Activated T-helper 9 cell treated with anti-CD3 and anti-CD28 coated beads, Interleukin-2, amount 50 U/mL, for 16 hours (primary cell): ENCODE measurements at places on chromosomes 2 and 18.

- DNase-seq: no peak
Measured at GRCh38 chr2:11796190-11797171, 50.0 kb downstream of the LPIN1 start.

- no peak for DNase-seq
Measured at GRCh38 chr18:77552945-77553344, 303.3 kb downstream of the GALR1 start.

DNA sequence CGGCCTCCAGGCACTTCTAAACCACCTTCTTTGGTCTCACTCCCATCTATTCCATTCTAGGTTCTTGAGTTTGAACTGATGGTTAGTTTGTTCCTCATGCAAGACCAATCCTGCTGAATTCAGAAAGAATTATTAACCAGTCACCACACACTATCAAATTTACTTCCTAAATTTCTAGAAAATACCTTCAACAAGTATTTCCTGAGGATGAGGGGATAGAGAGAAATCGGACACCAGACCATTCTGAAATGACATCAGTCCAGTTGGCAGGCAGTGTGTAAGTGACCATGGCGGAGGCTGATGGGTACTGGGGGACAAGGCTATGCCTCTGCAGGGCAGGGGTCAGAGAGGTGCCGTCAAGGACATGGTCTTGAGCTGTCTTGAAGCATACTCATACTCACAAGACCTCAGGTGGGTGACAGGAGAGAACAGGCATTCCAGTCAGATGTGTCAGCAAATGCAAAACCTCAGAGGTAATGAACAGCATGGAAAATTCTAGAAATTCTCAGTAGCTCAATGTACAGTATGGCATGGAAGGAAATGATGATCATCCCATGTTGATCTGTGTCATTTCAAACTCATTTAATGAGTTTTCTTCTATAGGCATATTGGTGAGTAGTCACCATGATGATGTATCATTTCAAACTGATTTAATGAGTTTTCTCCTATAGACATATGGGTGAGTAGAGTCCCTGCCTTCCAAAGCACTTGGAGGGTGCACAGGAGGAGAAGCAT, 119.6 kb downstream of the DDX1 start:
- no peak for DNase-seq

DNA sequence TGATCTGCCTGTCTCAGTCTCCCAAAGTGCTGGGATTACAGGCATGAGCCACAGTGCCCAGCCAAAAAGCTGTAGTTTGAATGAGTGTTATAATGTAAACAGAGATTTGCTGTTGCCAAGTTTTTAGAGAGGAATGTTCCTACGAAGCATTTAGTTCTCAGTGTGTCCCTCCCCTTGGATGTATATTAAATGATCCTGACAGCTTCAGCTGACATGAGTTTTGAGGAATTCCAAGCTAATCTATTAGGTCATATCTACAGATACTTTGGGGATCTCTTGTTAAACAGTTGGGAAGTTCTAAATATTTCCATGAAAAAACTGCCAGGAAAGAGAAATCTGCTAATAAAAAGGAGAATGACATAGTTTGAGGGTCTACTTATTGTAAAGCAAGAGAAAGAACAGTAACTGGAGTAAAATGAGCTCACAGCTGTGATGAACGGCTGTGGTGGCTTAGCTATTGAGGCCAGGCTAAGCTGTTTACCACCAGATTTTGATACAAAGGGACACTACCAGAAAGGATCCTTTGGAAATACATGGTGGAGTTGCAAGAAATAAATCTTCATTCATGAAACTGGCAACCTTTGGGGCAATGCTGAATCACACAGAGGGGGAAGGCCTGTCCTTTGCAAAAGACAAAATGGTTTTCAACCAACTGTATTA, 2.6 kb upstream of the STON1 start:
- DNase-seq: no peak

DNA sequence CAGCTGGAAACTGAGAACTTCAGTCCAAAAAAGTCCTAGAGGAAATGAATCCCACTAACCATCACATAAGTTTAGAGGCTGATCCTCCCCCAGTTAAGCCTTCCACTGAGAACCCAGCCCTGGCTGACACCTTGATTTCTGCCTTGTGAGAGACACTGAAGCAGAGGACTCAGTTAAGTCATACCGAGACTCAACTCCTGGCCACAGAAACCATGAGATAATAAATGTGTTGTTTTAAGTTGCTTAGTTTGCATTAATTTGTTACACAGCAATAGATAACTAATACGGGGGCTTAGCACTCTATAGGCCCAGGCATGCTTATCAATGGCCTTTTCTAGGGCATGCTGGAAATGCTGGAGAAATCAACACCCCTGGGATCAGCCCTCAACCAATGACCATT, 3.4 kb upstream of the ADD2 start:
- no peak for DNase-seq

DNA sequence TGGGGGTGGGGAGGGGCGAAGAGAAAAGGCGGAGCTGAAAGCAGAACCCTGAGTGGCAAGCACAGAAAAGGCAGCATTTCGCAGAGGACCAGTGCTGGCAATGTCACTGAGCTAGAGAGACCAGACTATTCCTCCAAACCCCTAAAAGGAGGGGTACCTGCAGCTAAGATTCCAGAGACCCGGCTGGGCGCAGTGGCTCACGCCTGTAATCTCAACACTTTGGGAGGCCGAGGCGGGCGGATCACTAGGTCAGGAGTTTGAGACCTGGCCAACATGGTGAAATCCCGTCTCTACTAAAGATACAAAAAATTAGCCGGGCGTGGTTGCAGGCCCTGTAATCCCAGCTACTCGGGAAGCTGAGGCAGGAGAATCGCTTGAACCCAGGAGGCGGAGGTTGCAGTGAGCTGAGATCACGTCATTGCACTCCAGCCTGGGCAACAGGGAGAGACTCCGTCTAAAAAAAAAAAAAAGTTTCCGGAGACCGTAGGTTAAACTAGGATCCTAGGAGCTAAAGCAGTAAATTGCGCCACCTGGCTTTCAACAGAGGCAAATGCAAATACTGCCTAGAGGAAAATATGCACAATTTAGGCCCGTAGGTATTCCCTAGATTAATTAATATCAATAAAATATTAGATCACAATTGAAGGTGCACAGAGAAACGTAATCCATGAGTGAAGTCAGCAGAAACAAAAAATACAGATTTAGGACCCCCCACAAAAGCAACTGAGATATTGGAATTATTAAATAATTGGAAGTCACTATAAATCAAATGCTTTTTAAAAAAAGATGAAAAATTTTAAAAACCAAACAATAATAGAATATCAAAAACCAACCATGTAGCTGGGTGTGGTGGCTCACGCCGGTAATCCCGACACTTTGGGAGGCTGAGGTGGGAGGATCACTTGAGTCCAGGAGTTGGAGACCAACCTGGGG, 4.9 kb downstream of the UCN start:
- no peak for DNase-seq

GRCh38 chr18:26757263-26758019, 108.1 kb downstream of the AQP4 start:
- no peak for DNase-seq

DNA sequence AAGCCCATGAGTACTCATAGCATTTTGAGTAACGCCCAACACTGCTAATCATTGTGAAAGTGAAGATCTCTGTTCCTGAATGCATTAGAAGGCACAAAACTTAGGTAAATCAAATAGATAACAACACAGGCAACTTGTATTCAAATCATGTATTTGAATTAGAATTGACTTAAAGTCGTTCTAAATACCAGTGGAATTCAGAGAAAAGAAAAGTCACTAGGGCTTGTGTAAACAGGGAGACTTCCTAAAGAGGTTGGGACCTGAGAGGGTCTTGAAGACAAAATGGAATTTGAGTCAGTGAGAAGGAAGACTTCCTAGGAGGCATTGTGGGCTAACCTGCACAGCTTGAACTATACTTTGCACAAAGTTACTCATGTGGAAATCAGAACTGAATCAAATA, 127.2 kb downstream of the CTNNA2 start:
- no peak for DNase-seq

DNA sequence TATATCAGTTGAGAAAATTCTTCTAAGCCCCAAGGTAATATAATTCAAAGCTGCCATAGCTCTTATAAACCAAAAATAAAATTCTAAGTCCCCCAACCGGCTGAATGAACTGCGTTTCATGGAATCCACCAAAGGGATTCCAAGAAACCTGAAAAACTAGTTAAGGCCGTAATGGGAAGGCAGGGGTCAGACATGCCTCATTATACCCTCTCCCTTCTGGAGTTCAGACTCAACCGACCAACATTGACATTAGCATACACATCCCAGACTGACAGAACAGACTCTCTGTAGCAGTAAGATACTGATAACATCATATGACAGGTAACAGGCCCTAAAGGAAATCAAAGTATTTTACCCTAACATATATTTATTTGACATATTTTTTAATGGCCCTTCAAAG, 31.4 kb upstream of the PHLPP1 start:
- DNase-seq: no peak
